Naive thymus-derived CD4-positive, alpha-beta T cell (primary cell): ENCODE measurements at places on chromosomes 4 and X. TPM values are rescaled to one million over a fixed set of nuclear protein-coding genes. Genes with fewer than 3 reads are reported as not detected.

- no peak for DNase-seq
These were observed 11.7 kb downstream of the TLR7 start for GRCh38 chrX:12878536-12878935.

GRCh38 chr4:147633113-147633512 lies 15.9 kb downstream of the TMEM184C start:
- no peak for DNase-seq

ENAM gene
- total RNA-seq, result not detected

DNA sequence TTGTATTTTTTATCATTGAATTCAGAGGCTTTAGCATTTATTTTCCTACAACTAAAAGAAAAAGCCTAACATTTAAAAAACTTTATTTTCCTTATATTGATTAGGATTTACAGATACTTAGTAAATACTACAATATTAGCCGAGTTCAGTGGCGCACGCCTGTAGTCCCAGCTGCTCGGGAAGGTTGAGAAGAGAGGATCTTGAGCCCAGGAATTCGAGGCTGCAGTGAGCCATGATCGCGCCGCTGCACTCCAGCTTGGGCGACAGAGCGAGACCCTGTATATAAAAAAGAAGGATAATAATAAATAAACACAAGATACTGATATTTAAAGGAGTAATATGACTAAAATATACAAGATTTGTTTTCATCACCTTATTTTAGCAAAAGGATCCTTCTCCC lies 681 bp upstream of the UPF3B start:
- no peak for DNase-seq

- DNase-seq, result no peak
These were observed 123.7 kb upstream of the MAP3K15 start for GRCh38 chrX:19639056-19639455.

DNA sequence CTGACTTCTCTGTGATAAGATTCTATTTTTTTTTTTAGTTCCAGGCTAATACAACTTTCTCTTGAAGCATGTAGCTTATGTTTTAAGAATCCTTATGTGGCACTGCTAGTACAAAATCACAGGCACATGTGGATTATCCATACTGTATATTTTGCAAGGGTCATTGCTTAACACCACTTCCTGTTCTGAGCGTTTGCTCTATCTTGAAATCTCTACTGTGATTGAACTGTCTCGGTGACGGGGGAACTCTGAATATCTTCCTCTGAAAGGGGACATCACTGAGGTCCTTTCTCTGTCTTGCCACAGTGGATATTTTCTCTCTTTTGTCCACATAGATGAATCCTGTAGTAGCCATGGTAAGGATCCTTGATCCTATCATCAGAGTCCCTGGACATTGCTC lies 2.1 kb upstream of the WFS1 start:
- DNase-seq, result no peak

GRCh38 chrX:10465254-10465653 lies 155.1 kb downstream of the MID1 start:
- DNase-seq, result no peak

P2RY10 gene
- 63.6 TPM for total RNA-seq

GRCh38 chr4:90174621-90175023 lies 47.4 kb downstream of the CCSER1 start:
- no peak for DNase-seq

F8A1 gene
- total RNA-seq, result 47.8 TPM

DMRTC1 gene
- not detected in 2 replicates for total RNA-seq

DNA sequence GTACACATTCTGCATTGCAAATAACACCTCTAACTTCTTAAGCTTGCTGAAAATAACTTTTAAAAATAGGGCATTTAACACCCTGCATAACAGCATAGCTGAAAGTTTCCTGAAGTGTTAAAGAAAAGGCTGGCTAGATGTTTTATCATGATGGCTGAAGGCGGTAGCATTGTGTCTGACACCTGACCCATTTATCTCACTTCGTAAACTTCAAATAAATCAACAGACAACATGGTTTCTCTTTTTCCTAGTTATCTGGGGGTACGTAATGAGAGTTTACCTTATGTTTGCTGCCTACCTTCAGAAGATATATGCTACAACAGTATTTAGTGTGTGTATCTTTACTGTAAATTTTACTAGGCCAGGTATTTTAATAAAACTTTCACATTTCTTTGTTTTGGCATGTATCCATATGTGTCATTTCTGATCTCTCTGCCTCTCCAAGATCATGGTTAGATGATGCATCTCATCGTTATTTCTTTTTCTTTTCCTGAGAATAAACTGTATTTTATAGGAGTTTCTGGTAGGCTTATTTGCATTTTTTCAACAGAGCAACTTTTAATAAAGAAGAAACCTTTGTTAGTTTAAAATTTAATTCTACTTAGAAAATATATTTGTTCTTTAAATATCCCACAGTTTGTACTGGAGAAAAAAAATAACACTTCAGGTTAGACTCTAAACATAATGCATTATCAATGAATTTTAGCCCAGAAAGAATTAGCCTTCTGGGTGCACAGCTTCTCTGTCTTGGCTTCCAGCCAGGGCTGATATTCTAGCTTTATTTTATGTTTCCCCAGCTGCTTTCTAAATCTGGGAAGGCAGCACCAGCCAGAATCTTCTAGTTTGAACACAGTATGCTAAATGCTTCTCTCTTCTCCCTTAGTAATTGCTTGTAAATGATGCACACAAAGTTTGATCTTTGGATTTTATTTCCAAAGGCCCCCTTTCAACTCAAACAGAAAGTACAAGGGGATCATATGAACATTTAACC lies 2.9 kb downstream of the NDST4 start:
- no peak for DNase-seq

RAB33A gene
- total RNA-seq, result 2.9 TPM

VCX gene
- not detected for total RNA-seq

- DNase-seq, result no peak
These were observed 21.1 kb downstream of the CTBP1 start for GRCh38 chr4:1227816-1228215.

DNA sequence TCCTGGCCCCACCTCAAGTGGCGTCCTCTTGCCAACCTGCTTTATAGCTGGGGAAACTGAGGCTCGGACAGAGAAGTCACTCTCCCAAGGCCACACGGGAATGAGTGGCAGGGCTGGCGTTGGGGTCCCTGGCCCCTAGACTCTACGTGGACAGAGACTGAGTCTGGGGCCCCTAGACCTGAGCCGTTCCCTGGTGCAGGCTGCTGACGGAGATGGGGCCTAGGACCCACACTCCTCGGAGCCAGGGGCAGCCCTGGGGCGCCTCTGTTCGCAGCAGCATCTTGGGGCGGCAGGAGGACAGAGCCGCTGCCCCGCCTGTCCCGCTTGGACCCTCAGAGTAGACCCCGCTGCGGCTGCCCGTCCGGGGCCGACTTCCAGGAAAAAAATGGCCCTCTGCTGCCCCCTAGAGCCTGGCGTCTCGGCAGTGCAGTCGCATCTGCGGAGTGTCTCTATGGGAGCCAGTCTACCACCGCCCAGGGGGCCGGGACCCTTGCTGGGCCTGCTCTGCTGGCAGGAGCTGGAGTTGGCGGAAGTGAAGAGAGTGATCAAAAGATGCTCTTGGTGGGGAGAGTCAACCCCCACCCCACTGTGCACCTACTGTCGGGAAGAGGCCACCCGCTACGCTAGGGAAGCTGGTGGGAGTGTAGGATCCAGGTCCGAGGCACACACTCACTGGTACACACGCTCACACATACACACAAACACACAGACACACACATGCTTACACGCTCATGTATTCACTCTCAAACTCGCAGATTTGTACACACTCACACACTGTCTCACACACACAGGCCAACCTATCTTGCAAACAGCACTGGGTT lies 220.1 kb downstream of the AFAP1 start:
- peak; percentile 56 for DNase-seq

DNA sequence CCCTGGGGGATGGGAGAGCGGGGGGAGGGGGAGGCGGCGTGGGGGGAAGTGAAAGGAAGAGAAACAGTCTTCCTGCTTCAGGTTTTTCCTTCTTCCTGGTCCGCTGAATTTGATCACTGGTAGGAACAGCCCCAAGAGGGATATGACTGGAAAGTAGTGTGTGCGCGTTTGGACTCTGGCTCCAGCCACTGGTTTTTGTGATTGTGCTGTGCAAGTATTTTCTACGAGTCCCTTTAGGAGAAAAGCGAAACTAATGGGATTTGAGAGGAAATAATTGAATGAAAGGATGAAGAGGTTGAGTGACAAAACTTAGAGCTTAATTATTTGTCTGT lies 836 bp downstream of the PRRG1 start:
- DNase-seq, result no peak

- no peak for DNase-seq
These were observed 966 bp downstream of the PDGFC start for GRCh38 chr4:156970501-156971164.

- no peak for DNase-seq
These were observed 64.2 kb upstream of the MSANTD1 start for GRCh38 chr4:3184725-3185124.

DNA sequence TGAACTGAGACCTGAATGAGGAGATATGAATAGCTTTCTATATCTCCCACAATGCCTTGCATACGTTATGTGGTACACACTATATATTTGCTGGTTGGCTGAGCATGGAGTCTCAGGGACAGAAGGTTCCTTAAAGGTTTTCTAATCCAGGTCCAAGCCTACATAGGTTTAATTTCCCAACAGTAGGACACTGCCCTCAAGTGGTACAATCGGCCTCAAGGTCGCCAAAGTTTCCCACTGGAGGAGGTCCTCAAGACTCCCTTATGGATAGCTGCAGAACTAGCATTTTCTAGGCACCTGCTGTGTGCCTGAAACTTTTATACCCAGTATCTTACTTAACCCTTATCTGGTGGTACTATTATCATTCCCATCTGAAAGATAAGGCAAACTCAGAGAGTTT lies 21.0 kb upstream of the EFNB1 start:
- DNase-seq, result no peak

KLF8 gene
- total RNA-seq, result 6.3 TPM

GRCh38 chr4:184617600-184618196 lies 31.5 kb downstream of the CASP3 start:
- DNase-seq, result no peak
